Effector memory CD4-positive, alpha-beta T cell (primary cell): ENCODE measurements at places on chromosomes 13 and 19.

- no peak for DNase-seq
Observed at GRCh38 chr19:28960586-28960985, 252.4 kb downstream of the UQCRFS1 start.

DNA sequence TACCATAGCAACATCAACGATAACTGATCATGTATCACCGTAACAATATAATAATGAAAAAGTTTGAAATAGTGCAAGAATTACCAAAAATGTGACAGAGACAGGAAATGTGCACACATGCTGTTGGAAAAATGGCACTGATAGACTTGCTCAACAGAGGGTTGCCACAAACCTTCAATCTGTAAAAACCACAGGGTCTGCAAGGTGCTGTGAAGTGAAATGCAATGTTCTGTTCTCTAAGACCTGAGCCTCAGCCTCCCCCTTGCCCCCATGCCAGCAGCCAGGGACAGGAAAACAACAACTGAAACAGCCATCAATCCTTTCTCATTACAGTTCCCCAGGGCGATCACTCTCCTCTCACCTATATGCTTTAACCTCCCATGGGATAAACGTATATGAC is 88.4 kb downstream of the USP12 start:
- DNase-seq = no peak

GRCh38 chr13:113835461-113836270 is 28.2 kb downstream of the GAS6 start:
- no peak for DNase-seq

DNA sequence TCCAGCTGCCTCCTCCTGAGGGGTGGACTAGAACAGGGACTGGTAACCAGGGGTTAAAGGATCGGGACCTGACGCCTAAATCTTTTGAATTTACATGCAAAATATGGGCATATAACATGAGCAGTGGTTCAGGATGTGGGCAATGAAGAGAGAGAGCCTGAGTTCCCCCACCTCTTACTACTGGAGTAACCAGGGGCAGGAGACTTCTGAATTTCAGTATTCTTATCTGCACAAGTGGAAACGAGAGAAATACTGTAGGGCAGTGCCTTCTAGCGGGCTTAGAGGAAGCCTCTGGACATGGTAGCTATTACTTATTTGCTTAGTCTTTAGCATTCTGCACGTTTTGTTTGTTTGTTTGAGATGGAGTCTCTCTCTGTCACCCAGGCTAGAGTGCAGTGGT is 26.3 kb downstream of the BCAT2 start:
- DNase-seq = no peak

DNA sequence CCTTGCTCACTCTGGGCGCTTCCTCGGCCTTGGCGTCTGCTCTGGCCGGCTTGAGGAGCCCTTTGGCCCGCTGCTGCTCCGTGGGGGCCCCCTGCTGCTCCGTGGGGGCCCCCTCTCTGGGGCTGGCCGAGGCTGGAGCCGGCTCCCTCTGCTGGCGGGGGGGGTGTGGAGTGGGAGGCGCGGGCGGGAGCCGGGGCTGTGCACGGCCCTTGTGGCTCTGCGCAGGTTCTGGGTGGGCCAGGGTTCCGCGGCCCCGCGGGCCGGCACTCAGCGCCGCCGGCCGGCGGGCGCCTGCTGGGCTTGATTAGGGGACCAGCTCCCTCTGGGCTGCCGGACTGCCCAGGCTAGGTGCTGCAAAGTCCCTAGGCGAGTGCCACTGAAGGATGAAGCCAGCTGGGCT is 436.2 kb downstream of the SLITRK6 start:
- DNase-seq = no peak

GRCh38 chr19:6970021-6970420 is 51.2 kb downstream of the MBD3L2B start:
- no peak for DNase-seq

DNA sequence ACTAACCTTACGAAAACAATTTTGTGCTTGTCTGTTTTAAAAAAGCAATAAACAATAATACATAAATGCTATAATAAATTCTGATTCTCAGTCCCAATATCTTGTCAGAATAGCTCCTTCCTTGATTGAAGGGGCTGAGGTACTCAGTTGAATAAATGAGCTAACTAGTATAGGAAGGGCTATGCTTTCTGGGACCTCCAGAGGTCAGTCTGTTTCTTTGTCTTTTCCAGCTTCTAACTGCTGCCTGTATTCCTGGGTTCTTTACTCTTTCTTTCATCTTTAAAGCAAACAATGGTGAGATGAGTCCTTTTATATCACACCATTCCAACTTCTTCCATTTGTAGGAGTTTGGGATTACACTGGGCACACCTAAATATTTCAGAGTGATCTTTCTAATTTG is 1297.0 kb upstream of the ATXN8OS start:
- DNase-seq = no peak

DNA sequence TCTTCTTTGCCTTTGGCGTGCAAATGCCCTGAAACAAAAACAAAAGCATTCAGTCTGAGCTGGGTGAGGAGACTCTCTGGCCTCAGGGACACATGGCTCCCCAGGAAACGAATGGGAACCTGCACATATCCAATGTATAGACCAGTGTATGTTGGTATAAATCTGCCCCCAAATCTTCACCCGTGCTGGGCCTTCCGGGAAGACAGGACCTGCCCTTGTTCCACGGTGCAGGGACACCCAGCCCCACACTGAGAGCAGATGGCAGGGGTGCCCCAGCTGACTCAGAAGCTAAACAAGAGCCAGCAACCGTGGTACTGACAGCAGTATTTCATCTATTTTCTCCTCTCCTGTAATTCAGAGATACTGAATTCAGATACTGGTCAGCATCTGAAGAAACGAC is 42.4 kb downstream of the CARS2 start:
- no peak for DNase-seq

DNA sequence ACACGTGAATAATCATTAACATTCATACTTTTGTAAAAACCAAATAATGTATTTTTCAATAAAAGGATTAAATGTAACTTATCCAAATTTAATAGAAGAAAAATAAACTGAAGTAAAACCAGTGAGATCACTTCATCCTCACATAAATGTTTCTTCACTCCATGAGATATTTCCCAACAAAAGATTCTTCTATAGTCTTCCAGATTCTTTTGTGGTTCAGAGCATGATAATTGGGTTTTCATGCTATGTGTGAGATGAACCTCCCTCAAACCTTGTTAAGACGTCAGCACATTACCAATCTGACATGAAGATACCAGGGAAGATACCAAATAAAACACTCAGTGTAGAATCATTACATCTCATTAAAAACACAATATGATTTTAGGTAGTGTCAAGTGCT is 62.9 kb upstream of the OXGR1 start:
- DNase-seq = no peak

GRCh38 chr13:62088165-62088564 is 672.5 kb upstream of the PCDH20 start:
- DNase-seq = no peak

DNA sequence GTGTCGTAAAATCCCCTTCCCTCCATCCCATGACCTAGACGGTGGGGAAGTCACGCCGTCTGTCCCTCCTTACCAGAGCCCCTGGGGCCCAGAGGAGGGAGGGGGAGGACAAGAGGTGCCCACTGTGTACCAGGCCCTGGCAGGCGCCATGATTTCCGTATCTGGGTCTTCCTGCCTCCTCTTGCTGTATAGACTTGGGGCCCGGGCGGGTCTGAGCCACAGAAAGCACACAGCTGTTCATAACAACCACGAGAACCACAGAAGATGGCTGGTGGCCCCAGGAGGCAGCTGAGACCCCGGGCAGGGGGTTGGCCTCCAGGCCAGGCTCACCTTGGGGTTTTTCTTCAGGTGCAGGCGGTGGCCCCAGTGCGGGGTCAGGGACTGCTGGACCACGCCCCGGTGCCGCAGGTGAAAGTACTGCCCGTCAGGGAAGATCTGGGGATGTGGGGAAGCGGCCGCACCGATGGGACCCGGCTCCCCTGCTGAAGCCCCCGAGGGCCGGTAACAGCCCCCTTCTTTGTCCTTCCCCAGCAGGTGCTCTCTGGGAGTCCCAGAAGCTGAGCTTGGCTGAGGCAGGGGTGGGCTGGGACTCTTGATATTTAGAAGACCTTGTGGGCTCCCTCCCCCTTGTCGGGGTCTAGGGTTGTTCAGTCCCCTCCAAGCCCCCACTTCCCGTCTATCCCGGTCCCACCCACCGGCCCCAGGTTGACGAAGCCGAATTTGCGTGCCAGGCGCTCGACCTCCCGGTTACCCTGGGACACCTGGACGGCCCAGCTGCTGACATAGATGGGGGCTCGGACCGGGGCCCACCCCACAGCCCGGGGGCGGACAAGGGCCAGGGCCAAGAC is 463 bp downstream of the PCSK4 start:
- DNase-seq = no peak

DNA sequence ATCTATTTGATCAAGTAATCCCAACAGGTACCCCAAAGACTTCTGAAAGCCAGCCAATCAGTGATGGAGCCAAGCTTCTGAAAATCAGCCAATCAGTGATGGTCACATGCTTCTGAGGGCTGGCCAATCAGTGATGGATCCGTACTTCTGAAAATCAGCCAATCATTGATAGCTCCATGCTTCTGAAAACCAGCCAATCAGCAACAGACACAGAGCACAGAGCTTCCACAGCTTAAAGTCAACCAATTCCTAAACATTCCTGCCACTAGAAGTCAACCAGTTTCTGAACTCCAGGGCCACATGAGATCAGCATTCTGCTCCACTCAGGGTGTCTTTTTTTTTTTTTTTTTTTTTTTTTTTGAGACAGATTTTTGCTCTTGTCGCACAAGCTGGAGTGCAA is 8.2 kb upstream of the HSD17B14 start:
- DNase-seq = no peak

DNA sequence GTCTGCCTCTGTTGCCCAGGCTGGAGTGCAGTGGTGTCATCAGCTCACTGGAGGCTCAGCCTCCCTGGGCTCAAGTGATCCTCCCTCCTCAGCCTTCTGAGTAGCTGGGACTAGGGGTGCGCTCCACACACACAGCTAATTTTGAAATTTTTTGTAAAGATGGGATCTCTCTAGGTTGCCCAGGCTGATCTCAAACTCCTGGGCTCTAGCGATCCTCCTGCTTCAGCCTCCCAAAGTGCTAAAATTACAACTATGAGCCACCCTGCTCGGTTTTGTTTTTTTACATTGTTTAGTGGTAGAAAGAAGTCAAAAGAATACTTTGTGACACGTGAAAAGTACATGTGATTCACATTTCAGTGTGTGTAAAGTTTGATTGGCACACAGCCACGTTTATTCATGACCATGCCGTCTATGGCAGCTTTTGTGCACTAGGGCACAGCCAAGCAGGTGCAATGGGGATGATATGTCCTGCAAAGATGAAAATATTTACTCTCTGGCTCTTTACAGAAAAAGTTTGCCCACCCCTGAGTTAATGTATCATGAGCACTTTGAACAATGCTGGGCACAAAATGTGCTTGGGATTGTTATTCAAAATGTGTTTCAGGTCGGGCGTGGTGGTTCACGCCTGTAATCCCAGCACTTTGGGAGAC is 16.2 kb upstream of the NFIC start:
- DNase-seq = no peak

GRCh38 chr19:3899531-3900294 is 19.2 kb downstream of the ATCAY start:
- no peak for DNase-seq

DNA sequence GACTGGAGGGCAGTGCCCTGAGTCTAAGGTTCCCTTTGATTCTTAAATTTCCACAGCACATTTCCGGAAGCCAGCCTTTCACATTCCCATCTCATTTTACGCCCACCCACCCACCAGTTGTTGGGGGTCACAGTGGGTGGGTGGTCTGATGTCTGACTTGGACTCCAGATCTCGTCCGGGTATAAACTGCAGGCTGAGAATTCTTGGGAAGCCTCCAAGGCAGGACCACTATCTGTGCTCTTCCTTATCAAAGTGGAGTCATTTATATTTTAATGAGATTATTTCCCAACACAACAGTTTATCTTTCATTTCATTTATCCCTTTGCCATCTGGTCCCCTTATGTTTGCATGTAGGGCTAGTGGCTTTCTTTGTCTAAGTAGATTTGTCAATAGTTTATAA is 3.6 kb upstream of the FAM124A start:
- DNase-seq = no peak

GRCh38 chr13:27293076-27293691 is 22.6 kb downstream of the RASL11A start:
- no peak for DNase-seq

- DNase-seq = no peak
Observed at GRCh38 chr19:42989851-42990250, 36.4 kb downstream of the PSG11 start.

- DNase-seq = no peak
Observed at GRCh38 chr13:32446773-32447465, 19.0 kb upstream of the N4BP2L1 start.

- no peak for DNase-seq
Observed at GRCh38 chr13:53568491-53568890, 539.9 kb downstream of the OLFM4 start.

- no peak for DNase-seq
Observed at GRCh38 chr19:1566392-1567115, 1.6 kb downstream of the MEX3D start.

DNA sequence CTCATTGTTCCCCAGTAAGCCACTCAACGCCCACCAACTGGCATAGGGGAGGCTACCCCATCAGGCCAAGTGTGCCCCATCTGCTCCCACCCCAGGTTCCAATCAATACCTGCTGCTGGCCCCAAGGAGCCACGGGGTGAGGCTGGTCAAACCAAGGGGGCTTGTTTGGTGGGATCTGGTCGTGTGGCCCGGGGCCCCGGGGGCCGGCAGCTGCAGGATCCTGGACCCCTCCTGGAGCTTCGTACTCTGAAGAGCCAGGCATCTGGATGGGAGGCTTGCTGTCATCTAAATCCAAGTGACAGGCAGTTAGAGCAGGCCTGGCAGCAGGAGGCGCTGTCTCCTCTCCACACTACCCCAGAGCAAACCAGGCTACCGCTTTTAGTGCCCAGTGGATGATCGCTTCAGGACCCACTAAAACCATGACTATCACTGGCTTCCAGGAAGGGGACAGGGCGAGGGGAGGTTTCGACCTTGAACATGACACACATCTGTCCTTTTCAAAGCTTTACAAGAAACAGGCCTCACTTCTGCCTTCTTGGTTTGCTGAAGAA is 14.2 kb downstream of the CHERP start:
- no peak for DNase-seq

- DNase-seq = no peak
Observed at GRCh38 chr13:41434831-41435520, 22.4 kb upstream of the RGCC start.

DNA sequence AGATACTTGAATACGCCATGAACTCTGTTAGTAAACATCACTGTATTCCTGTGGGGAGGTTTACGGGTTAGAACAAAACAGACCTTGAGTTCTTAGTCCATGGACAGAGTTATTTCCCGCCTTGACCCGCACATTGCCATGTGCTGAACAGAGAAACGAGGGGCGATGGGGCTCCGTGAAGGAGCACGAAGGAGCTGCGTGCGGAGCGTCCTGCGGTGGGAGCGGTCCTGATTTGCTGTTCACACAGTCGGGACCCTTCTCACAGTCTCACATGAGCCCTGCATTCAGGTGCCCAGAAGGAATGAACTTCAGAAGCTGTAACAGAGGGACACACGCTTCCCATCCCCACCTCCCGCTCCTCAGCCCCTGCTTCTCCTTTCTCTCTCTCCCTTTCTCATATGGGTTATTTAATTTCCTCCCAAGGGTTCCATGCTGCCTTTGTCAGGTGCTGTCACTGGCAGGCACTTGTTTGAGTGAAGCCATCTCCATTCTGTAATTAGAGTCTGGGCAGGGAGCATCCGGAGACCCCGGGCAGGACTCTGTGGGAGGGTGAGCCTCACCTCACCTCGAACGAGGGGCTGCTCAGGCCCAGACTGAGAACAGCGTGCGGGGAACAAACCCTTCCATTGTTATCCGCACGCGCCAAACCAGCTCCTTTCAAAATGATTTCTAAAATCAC is 76.9 kb downstream of the TEX29 start:
- DNase-seq = no peak
